Activated CD8-positive, alpha-beta memory T cell treated with anti-CD3 and anti-CD28 coated beads, Interleukin-2, amount 10 ng/mL, durations not matched to agents 7 days and 5 days (primary cell): ENCODE measurements at places on chromosomes 4 and X. TPM values are rescaled to one million over a fixed set of nuclear protein-coding genes. Genes with fewer than 3 reads are reported as not detected.

The ERAS gene
- not detected for total RNA-seq

DNA sequence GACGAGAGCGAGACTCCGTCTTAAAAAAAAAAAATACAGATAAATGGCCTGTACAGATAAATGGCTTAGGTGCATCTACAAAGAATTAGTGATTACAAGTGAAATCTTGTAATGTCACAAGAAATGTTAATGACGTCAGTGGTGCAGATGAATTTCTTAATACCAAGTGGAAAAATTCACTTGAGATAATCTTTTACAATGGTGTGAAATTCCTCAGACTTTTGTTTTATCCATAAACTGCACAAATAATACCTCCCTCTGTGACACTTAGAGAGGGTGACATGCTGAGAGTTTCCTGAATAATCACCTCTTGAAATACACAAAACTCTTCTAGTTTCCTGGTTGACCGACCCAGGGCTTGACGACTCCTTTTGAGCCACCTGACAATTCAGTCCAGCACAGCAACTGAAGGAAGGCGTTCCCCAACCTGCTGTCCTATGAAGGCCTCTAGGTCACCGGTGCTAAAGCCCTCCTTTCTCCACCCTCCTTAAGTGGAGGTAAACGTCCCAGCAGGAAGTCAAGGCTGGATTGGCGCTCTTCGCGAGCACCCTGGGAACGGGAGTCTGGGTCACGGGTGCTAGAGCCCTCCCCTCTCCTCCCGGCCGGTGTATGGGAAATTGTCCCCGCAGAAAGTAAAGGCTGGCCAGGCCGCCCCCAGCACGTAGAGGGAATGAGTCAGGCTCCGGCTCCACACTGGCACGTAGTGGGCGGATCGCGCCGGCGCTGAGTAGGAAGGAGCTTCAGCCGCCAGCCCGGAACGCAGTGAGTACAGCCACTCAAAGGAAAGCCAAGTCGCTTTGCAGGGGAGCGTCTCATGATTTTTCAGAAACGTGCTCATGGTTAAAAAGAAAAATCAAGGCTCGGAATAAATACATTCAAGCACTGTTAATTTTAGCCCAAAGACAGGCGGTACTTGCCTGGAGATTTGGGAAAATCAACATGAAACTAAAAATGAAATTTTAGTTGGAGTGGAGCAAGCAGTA is at the start of gene TMEM144:
Gene TMEM144 (plus strand): TSS at position 662 of the 983 bp plus-strand sequence. CDS start 2,182 bp downstream, outside the sequence.
- H3K4me1 ChIP-seq = peaks cover 15% of the 10 kb centered on the region
- peak; percentile 61 for DNase-seq
- H3K4me3 ChIP-seq = peak within 1 kb of the TSS; percentile 68
- peaks cover 31% of the 10 kb centered on the region for H3K27me3 ChIP-seq
- no peaks in the 10 kb centered on the region for H3K36me3 ChIP-seq

DNA sequence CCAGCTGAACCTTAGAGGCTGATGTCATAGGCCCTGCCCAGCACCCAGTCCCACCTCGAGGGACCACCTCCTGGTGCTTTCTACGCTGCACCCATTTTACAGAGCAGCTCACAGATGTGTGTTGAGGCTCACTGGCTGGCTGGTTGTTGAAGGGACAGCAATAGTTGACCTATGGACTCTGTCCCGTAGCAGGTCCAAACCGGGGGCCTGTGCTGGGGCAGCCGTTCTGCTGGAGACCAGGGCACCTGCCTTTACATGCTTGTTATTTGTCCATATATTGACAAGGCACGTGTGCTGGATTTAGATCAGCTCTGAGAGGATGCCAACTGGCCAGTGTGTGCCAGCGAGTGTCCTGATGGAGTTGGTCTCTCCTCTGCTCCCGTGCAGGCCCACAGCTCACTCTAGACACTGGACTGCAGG is 58.1 kb downstream of the TNIP2 start:
- H3K4me3 ChIP-seq = no peak overlapping the region
- H3K36me3 ChIP-seq = peaks cover 57% of the 10 kb centered on the region
- H3K27ac ChIP-seq = no peak overlapping the region
- no peak for DNase-seq
- no peaks in the 10 kb centered on the region for H3K4me1 ChIP-seq

DNA sequence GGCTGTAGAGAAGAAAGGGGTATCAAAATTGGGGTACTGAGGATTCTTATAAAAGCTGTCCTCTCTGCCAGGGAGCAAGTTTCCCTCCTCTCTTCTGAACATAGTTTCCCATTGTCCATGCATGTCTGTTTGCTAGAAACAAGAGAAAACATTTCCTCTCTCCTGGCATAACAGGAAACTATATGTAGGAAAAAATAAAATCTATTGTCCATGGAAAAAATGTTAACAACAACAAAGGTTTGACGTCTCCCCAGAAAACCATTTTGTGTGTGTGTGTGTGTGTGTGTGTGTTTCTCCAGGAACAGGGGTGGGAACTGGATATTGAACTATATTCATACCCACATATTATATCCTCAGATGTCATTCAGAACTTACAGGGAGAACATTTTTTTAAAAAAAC is 107.2 kb downstream of the GASK1B start:
- DNase-seq = no peak
- no peaks in the 10 kb centered on the region for H3K36me3 ChIP-seq
- no peaks in the 10 kb centered on the region for H3K4me1 ChIP-seq
- H3K4me3 ChIP-seq = no peak overlapping the region

DNA sequence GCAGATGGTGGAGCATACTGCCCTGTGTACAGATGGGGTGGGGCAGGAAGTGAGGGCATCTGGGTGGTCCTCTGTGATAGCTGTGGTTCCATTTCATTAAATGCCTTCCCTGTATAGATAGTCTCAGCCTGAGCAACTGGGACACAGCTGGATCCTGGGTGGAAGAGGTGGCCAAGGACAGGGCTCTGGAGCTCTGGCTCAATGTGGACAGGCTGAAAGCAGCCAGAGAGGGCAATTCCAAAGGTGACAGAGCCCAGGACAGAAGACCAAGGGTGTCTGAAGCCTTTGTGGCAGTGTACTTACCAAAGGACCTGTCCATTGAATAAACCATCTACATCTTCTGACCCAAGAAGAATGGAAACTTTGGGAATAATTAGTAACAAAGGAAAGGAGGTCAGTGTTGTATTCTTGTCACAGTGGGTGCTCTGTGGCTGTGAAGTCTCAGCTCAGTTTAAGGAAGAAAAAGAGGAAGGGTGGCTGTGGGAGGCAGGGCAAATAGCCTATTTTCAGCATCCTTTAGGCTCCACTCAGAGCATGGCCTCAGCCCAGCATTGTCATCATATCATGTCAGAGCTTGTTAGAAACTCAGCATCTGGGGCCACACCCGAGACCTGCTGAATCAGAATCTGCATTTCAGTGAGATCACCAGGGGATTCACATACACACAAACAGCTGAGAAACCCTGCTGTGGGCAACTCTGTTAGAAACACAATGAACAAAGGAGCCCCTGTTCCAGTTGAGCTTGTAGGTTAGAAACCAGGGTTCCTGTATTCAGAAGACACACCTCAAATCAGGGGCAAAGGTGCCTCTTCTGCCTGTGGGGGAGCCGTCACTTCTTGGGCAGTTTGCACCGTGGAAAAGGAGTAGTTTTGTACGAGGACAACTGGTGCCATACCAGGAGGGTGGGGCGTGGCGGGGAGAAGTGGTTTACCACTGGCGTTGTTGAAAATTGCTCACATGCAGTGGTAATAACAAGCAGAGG is 168.6 kb downstream of the PTTG2 start:
- peaks cover 56% of the 10 kb centered on the region for H3K36me3 ChIP-seq
- DNase-seq = peak; percentile 91
- H3K27me3 ChIP-seq = peaks cover 4% of the 10 kb centered on the region
- H3K4me3 ChIP-seq = peak overlapping the region; percentile 16
- peak overlapping the region; percentile 91 for H3K27ac ChIP-seq
- peaks cover 70% of the 10 kb centered on the region for H3K4me1 ChIP-seq

DNA sequence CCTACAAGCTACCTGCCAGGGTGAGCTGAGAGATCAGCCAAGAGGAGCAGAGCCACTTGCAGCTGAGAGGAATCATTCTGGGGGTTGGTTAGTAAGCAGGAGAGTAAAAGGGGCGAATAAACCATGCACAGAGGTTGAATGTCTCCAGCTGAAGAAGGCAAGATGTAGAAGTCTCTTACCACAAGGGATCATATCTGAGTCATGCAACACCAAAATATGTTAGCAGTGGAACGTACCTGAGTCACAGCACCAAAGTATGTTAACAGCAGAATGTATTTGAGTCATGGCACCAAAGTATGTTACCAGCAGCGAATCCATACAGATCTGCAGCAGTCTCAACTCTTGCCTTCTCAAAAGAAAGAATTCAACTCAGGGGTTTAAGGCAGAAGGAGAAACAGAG is 29.9 kb downstream of the C4orf51 start:
- peaks cover 21% of the 10 kb centered on the region for H3K4me1 ChIP-seq
- H3K27ac ChIP-seq = peak overlapping the region; percentile 50
- H3K36me3 ChIP-seq = peaks cover 13% of the 10 kb centered on the region
- peak; percentile 46 for DNase-seq

The MAGED2 gene
- total RNA-seq = 46.5 TPM

DNA sequence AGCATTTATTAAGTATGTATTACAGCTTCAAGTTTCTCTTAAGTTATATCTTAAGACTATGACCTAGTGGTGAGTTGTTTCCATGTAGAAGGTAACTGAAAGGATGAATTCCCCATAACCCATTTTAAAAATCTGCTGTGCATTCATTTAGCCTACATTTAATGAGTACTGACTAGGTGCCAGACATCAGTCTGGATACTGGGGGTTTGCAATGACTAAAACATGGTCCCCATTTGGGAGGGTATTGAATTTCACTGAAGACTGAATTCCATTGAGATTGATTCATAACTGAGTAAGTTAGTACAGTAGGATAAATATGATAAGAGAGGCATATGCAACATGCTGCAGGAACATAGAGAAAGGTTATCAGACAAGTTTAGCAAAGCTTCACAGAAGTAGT is 241.5 kb downstream of the FRAS1 start:
- DNase-seq = no peak
- no peak overlapping the region for H3K27ac ChIP-seq
- no peak overlapping the region for H3K4me3 ChIP-seq

DNA sequence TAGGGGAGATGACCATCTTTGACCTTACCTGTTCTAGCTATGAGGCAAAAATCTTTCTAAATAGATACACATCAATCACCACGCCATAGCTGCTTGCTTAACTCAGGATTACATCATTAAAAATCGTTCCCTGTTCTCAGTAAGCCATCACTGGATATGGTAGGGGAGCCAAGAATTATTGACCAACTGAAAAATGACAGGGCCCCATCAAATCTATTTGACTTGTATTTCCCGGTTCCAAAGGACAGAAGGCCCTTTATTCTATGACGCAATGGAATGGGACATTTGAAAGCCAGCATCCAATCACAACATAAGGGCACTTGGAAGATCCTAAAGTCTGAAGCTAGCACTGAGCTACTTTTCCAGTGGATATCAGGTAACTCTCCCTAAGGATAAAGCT is 75.6 kb upstream of the NOCT start:
- H3K27me3 ChIP-seq = peaks cover 19% of the 10 kb centered on the region
- DNase-seq = no peak
- H3K27ac ChIP-seq = no peak overlapping the region
- no peaks in the 10 kb centered on the region for H3K4me1 ChIP-seq

The USP26 gene
- not detected for total RNA-seq

The HSFX4 gene
- total RNA-seq = not detected

DNA sequence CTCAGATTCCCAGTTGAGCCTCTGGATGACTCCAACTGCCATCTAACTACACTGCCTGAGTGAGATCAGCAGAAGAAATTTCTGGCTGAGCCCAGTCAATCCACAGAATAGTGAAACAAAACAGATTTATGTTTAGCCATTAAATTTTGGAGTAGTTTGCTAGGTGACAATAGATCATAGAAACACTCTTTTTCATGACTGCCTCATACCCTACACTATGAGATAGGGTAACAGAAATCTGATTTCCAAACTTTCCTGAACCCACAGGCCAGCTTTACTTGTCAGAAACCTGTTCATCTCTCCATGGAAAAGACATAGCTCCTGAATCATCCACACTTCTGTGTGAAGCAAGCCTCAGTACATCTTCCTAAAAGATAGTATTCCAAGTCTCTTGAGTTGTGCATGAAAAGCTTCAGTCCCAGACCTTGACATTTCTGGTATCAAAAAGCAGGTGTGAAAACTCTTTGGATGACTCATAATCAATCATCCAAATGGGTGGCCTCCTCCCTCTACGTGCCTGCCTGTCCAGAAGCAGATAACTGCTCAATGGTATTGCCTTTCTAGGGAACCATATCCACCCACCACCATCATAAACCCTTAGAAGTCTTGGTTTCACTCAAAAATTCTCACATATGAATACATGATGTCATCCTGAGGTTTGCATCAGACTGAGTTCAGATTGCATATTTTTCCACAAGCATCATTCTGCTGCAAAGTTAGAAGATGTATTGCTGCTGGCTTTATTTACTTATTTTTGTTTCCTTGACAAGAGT is 47.5 kb upstream of the RAP2C start:
- H3K4me1 ChIP-seq = peaks cover 20% of the 10 kb centered on the region
- H3K4me3 ChIP-seq = no peak overlapping the region
- H3K27ac ChIP-seq = no peak overlapping the region
- H3K36me3 ChIP-seq = no peaks in the 10 kb centered on the region
- DNase-seq = no peak

GRCh38 chr4:48067536-48067935 is 51.0 kb downstream of the NIPAL1 start:
- H3K27me3 ChIP-seq = no peaks in the 10 kb centered on the region
- H3K4me3 ChIP-seq = no peak overlapping the region
- H3K4me1 ChIP-seq = peaks cover 11% of the 10 kb centered on the region
- no peak for DNase-seq
- no peak overlapping the region for H3K27ac ChIP-seq
- H3K36me3 ChIP-seq = peaks cover 37% of the 10 kb centered on the region

DNA sequence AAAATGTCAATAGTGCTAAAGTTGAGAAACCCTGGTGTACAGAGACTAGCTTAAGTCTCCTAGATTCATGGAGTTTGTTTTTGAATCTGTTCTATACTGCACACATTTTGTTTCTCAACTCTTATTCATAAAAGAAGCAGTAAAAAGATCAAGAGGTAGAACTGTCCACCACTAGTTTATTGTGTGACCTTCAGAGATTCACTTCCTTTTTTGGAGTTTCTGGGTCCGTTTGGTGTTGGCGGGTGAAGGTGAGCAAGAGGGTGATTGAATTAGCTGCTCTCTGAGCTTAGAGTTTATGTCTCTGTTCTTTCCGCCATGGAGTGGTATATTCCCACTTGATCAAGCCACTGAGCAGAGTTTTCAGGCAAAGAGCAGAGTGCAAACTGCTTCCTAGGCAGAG is 21.4 kb upstream of the PLAC1 start:
- DNase-seq = no peak
- H3K4me3 ChIP-seq = no peak overlapping the region
- H3K36me3 ChIP-seq = no peaks in the 10 kb centered on the region
- peaks cover 4% of the 10 kb centered on the region for H3K27me3 ChIP-seq
- H3K27ac ChIP-seq = no peak overlapping the region

DNA sequence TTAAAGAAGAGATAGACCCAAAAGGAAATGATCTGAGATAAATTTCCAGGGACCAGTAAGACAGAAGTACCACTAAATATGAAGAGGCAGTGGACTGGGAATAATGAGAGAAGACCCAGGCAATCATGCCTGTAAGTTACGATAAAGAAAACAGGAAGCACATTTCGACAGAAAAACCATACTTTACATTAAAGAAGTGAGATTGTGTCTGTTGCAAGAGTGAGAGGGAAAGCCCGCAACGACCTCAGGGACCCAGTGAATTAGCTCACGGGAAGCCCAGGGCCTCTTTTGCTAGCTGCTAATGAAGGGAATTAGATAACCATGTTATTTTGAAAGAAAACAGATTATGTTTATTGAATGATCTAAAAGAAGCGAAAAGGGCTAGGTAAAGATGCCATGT is 28.9 kb upstream of the ACSL1 start:
- no peaks in the 10 kb centered on the region for H3K36me3 ChIP-seq

GRCh38 chr4:145880355-145880960 is 58.2 kb downstream of the ZNF827 start:
- no peak overlapping the region for H3K4me3 ChIP-seq
- no peaks in the 10 kb centered on the region for H3K27me3 ChIP-seq
- no peak overlapping the region for H3K27ac ChIP-seq
- peaks cover 18% of the 10 kb centered on the region for H3K36me3 ChIP-seq
- H3K4me1 ChIP-seq = peaks cover 5% of the 10 kb centered on the region
